Karpas-422 (cell line): ENCODE measurements at places on chromosomes 6 and 20.

DNA sequence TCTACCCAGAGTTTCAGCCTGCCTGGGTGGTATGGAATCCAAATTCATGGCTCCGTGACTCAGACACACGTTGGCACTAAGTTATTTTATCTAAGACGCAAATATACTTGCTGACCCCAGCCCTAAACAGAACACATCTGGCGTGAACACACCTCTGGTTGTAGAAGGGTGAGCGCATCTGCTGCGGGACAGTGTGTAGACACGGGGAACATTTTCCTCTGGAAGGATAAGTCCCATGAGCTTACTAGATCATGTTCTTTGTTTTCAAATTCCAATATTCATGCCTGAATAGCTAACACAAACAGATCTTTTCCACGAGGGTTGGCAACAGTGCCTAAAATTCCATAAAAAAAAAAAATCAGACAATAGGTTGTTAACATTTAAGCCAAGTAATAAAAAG, 87.8 kb downstream of the TMEM170B start:
- no peak for DNase-seq

GRCh38 chr6:144931172-144932035, 646.3 kb downstream of the UTRN start:
- peak; percentile 62 for DNase-seq

DNA sequence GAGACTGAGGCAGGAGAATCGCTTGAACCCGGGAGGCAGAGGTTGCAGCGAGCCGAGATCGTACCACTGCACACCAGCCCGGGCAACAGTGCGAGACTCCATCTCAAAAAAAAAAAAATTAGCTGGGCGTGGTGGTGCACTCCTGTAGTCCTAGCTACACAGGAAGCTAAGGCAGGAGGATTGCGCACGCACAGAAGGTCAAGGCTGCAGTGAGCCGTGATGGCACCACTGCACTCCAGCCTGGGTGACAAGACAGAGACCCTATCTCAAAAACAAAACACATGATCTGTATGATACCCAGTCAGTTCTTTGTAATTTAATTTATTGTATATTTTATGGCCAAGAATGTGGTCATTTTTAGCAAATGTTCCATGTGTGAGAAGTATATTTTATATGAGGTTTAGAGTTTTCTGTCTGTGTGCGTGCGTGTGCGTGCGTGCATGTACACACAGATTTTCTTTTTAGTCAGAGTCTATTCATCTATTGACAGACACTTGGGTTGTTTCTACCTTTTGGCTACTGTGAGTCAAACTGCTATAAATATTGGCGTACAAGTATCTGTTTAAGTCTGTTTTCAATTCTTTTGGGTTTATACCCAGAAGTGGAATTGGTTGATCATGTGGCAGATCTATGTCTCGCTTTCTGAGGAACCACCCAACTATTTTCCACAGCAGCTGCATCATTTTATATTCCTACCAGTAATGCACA, 22.2 kb upstream of the MYL9 start:
- no peak for DNase-seq

- no peak for DNase-seq
Measured at GRCh38 chr6:163243692-163244589, 170.6 kb upstream of the QKI start.

DNA sequence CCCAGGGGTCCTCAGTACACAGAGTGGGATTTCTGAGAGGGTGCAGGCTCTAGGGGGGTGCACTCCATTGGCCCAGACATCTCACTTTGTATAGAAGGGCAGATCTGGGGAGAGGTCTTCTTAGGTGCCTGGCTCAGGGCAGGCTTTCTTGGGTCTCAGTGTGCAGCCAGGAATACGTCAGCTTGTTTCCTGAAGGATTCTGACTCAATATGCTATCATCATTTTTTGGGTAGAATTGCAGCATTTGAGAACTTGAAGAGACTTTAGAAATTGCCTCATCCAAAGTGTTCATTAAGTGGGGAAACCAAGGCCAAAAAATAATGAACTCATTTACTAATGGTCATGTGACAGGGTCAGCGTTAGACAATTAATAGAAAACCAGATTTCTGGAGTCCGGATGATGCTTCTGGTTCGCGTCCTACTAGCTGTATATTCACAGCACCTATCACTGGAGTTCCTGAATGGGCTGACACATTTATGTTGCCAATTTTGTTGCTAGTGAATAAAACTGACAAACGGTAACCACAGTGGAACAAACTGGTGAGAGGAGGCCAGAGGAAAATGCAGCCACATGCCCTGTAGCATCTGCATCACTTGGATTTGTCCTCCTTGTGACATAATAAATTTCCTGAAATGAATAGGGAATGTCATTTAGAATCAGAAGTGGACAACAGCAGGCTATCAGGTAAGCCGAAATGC, 238.9 kb downstream of the TBC1D7 start:
- DNase-seq: no peak

DNA sequence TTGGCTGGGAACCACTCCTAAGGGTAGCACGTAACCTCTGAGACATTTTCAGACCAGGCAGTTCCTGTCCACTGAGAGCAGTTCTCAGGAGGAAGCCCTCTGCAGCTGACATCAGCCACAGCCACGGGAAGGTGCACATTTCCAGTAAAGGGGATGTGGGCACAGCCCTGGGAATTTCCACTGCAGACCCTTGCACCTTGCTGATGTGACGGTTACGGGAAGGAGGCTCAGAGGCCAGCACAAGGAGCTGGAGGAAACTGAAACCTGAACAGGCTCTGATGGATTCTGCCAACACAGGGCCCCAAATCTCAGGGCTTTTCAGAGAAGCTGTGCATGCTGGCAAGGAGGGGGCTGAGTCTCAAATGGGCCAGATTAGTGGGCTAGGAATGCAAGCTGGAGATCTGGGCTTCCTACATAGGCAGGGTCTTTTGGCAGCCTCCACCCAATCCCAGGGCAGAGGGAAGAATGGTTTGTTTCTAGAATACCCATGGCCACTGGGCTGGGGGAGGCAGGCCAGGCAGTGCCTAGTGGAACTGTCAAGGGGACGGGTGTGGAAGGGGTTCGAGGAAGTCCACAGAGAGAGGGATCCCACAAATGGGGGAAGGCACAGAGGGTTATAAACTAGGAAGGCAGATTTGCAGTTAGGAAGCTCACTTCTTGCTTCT, 14.2 kb downstream of the EBF4 start:
- no peak for DNase-seq

- DNase-seq: peak; percentile 88
Measured at GRCh38 chr20:8527998-8528723, 396.1 kb downstream of the PLCB1 start.

DNA sequence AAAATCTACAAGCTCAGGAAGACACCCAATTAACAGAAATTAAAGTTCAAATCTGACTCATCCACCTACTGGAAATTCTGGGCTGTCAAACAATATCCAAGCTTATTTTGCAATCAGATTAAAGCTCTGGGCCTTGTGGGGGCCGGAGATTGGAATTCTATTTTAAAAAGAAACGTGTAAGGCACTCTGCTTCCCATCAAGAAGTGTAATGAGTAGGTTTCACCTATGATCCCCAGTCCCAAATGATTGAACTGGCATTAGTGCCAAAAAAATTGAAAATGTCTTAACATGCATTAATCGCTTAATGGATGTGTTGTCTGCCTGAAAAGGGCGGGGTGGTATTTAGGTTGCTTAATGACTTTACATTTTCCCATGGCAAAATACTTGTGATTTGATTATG, 542.4 kb upstream of the BTBD3 start:
- no peak for DNase-seq

DNA sequence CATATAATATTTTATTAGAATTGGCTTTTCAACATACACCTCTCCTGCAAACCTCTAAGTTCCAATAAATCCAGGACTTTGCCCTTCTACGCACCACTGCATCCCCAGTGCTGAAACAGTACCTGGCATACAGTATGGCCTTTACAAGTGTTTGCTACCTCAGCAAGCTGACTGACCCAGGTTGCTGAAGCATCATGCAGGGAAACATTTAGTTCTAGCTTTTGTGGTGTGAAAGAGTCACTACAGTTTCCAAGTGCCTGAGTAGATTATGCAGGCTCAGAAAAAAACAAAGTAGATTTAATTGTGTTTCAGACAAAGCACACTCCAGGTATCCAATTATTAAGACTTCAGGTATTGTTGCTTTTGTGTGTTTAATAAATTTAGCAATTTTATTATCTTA, 614.2 kb upstream of the NRSN1 start:
- no peak for DNase-seq

- DNase-seq: no peak
Measured at GRCh38 chr6:1297746-1298145, 14.2 kb upstream of the FOXQ1 start.

- DNase-seq: no peak
Measured at GRCh38 chr6:145036848-145037567, 698.3 kb downstream of the EPM2A start.

GRCh38 chr6:133202610-133203343, 38.4 kb upstream of the EYA4 start:
- no peak for DNase-seq

- DNase-seq: no peak
Measured at GRCh38 chr6:3542032-3542640, 85.3 kb upstream of the SLC22A23 start.
